ENCODE measurements at places on chromosomes 12 and 14.

GRCh38 chr14:37583358-37584210 is 11.5 kb downstream of the FOXA1 start:
- DNase-seq = no peak

DNA sequence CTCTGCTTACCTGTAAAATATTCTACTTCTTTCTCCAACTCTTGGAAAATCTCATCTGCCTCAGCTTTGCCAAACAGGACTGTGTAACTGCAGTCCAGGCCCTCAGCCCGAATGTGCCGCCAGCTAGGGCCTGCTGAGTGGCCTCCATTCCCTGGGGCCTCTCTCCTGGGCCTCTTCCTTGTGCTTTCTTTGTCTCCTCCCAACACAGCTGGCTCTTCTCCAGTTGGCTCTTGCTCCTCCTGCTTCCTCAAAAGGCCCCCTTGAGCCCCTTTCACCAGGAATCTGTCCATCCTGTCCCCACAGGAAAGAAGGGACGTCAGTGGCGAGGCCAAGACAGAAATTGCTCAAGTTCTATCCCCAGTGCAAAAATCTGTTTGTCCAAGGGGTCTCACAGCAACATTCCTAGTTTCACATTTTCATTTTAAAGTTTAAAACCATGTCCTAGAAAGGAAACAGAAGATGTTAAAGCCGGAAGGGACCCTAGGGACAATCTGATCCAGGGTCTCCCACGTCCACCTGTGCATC is 713 bp downstream of the ALKBH2 start:
- DNase-seq = no peak

- no peak for DNase-seq
Observed at GRCh38 chr14:23568600-23569331, 1.2 kb upstream of the AP1G2 start.

- DNase-seq = no peak
Observed at GRCh38 chr12:104964167-104964855, 6.2 kb upstream of the SLC41A2 start.

- DNase-seq = no peak
Observed at GRCh38 chr14:63713764-63714163, 14.1 kb downstream of the SGPP1 start.
